Panc1 (cell line): ENCODE measurements at places on chromosomes 12 and 14.

DNA sequence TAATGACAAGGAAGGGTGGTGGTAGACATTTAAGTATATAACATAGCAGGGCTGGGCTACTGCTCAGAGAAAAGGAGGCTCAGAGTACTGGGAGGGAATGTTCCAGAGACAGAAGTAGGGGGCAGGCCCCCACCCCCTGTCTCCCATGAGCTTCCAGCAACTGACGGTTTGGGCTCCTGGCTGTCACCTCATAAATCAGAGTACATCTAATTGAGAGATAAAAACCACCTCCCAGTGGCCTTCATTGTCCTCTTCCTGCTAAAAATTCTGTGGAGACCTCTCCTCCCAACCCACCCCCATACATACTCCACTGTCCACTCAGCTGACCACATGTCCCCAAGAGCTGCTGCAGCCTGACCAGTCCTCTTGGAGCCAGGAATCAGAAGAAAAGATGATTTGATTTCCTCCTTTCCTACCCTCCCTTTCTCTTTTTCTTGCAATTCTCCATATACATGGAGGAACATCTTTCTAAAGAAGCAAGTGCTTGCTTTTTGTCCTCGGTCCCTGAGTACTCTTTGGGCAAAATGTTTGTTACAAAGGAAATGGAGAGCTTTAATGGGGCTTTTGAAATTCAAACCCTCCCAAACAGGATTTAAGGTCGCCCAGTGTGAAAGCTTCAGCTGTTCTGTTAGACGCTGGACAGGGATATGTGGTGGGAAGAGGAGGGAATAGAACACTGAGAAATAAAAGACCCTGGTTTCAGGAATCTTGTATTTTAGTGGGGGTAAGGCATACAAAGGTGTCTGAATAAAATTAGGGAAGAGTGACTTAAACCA is 16.4 kb upstream of the KCNA5 start:
- no peak for DNase-seq

DNA sequence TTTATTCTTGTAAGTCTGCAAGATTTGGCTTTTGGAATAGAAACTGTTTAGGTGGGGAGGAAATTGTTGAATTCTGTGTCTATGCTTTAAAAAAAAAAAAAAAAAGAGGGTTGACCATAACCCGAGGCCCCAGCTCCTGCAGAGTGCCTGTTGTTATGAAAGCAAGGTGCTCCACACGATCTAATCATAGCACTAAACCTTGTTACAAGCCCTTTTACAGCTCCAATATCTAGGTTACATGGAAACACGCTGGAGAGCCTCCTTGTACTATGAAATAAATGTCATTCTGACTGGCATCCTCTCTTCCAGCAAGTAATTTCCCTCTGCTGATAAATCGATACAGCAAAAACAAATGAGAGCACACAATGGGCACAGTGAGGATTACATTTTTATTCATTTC is 303.1 kb upstream of the SOX5 start:
- no peak for DNase-seq

- DNase-seq = no peak
Measured at GRCh38 chr14:91078095-91078737, 17.8 kb upstream of the RPS6KA5 start.

DNA sequence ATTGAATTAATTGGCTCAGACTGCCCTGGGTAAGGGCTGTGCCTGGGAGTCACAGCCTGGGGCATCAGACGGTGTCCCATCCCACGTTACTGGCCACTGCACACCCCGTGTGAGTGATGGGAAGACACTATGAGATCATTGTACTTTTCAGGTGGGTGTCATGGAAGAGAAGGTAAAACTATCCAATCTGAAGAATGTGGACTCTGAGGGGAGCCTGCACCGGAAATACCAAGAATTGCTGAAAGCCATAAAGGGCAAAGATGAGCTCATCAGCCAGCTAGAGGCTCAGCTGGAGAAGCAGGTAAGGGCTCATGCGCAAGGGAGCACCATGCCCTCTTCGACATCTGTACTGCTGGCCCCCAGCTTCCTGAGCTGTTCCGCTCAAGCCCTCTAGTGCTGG is 24.0 kb downstream of the PLEKHH1 start:
- DNase-seq = no peak

DNA sequence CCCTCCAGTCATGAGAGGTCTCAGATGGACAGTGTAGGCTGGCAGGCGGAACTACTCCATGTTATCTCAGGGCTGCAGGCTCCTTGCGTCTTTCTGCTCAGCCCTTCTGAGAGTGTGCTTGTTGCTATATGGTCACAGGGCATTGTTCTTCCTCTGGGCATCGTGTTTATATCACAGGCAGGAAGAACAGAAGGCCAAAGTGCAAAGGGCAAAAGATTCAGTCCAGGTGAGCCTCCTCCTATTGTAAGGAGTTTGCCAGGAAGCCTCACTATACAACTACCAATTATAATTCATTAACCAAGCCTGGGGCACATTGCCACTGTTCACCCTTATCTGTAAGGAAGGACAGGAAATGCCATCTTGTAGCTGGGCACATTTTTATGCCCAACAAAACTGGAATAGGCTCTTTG is 195.5 kb upstream of the KITLG start:
- DNase-seq = no peak

DNA sequence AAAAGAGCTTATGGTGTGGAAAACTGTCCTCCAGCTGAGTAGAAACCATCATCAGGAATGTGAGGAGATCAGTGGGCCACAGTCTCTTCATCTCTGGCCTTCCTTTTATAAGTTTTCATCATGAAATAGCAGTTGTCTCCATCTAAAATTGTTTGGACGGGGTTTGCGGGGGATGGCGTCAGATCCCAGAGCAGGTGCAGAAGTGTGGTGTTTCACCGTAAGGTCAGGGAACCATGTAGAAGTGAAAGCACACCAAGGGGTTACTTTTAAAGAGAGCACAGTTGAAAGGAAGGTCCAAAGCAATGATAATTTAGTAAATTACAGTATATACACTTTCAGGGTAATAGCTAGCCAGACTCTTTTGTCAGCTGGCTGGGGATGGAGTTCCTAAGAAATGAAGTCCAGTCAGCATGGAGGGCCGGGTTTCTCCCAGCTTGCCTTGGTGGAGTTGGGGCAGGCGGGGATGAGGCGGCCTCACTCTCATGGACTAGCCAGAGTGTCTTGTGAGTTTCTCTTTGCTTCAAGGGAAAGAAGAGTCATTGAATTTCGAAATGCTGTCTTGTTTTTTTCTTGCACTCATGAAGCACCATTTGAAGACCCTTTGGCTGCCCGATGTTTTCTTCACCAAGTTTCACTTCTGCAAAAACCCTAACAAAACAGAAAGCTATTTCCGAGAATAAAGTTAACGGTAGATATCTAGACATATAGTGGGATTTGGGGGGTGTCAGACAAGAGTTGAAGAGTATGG is 100.6 kb downstream of the ETV6 start:
- DNase-seq = no peak

GRCh38 chr14:38964630-38965029 is 138.4 kb downstream of the SEC23A start:
- DNase-seq = no peak
